Activated naive CD8-positive, alpha-beta T cell treated with anti-CD3 and anti-CD28 coated beads, Interleukin-2, amount 50 U/mL, for 24 hours (primary cell): ENCODE measurements at places on chromosomes 4 and X.

DNA sequence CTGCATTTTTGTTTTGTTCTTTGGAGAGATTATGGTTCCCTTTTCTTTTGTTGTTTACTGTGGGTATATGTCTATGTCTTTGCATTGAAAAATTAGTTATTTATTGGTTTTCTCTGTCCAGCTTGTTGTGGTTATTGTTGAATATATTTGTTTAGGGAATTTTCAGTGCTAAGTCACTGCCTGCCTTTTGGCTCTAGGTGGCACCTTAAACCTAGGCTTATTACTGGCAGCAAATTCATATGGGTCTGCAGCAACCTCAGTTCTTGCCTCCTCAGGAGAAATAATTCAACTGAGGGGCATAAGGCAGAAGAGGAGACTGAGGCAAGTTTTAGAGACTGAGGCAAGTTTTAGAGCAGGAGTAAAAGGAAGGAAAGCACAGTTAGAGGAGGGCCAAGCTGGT, 1157.3 kb upstream of the AGA start:
- no peak for DNase-seq

DNA sequence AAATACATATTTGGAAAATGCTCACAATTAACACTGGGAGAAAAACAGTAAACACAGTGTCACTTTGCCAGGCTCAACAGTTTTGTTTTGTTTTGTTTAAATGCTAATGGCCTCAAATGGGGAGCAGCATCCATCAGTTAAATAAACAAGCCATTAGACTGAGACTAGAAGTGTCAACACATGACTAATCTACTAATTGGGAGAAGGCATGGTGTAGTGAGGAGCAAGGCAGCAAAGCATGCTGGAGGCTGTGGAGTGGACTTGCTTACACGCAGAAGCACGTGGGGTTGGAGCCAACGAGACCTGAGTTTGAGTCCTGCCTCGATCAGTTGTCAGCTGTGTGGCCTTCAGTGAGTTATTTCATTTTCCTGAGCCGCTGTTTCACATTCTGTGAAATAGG, 29.0 kb downstream of the UTP14A start:
- no peak for DNase-seq

- DNase-seq = peak; percentile 8
These were observed at the start of gene TCEAL9 for GRCh38 chrX:103356130-103356798. TSS of gene TCEAL9 (plus strand) at chrX:103356506. CDS start at chrX:103357685, 1,179 bp downstream.

- no peak for DNase-seq
These were observed 5.5 kb upstream of the ATP2B3 start for GRCh38 chrX:153511784-153512500.

- DNase-seq = no peak
These were observed 121.6 kb upstream of the GRID2 start for GRCh38 chr4:92182006-92182735.
